ENCODE measurements at places on chromosomes 4 and X. TPM values are rescaled to one million over a fixed set of nuclear protein-coding genes. Genes with fewer than 3 reads are reported as not detected.

Gene OTUD6A
- not detected for total RNA-seq

GRCh38 chr4:11719879-11720278 lies 291.2 kb upstream of the HS3ST1 start:
- no peak for DNase-seq

Gene SUPT20HL2
- not detected for total RNA-seq

Gene NELFA
- 19.0 TPM for total RNA-seq

DNA sequence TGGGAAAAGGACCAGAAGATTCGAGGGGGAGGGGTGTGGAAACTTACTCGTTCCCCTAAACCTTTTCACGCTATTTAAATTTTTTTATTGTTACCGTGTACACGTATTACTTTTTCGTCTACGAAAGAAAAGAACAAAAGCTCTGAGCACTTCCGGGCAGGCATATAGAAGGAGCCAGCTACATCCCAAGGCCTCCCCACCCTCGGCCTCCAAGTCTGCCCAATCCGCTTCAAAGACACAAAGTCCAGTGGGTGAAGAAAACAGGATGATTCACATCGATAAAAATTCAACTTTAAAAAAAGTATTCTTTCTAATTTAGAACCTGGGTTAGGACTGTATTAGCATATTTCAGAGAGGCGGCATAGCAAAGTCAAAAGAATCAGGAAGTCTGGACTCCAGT lies 23.1 kb downstream of the SEL1L3 start:
- peak; percentile 19 for DNase-seq

Gene SH3D19
- total RNA-seq: 5.5 TPM

DNA sequence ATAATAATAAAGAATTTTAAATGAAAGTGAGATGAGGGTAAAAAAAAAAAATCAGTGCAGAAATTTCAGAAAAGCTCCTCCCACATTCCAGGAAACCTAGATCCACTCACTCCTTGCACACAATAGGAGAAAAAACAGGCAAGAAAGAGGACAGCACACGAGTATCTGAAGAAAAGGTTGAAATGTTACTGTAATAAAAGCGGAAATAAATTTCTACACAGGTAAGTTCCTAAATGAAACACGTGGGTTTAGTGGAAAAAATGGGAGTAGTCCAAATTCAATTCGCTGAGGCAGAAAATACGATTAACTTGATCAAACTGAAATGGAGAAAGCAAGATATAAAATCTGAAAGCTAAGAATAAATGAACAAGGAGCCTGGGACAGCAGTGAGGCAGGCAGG lies 2.0 kb upstream of the ACE2 start:
- DNase-seq: no peak
